ENCODE measurements at places on chromosomes 11 and 22.

DNA sequence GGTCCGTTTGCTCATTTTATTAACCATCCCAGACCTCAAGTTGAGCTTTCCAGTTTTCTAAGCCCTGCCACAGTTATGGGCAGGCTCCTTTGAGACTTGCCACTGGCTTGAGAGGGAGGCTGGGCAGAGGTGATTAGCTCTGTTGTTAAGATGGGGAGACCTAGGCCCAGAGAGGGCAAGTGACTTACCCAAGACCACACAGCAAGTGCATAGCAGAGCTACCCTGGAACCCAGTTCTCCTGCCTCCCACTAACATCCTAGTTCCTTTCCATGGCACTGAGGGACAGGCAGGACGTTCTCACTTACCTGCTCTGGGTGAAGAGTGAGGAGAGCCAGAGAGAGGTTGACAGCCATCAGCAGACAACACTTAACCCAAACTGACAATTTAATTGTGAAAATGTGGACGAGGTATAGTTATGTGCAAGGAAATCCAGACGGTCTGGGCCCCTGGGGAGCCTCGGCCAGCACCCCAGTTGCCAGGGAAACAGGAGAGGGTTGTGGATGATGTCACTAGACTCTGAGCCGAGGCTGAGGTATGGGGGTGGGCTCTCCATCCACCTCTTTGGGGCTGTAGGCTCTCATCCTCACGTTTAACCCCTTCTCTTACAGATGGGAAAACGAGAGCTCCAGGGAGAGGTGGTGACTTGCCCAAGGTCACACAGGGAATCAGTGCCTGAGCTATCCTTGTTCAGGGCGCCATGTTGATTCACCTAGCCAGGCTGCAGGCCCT, 12.3 kb upstream of the WNT11 start:
- no peak for DNase-seq

- peak; percentile 69 for DNase-seq
These were observed 135.1 kb downstream of the BCR start for GRCh38 chr22:23315341-23315917.

DNA sequence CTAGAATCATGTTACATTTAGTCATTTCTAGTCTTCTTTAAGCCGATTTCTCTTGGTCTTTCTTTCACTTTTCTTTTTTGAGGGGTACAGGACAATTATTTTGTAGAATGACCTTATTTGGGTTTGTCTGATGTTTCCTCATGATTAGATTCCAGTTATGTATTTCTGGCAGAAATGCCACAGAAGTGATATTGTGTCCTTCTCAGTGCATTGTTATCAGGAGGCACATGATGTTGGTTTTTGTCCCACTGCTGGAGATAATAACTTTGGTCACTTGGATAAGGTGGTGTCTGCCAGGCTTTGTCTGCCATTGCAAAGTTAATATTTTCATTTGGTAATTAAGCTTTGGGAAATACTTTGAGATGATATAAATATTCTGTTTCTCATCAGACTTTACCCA, 100.3 kb downstream of the RRM1 start:
- DNase-seq: no peak

DNA sequence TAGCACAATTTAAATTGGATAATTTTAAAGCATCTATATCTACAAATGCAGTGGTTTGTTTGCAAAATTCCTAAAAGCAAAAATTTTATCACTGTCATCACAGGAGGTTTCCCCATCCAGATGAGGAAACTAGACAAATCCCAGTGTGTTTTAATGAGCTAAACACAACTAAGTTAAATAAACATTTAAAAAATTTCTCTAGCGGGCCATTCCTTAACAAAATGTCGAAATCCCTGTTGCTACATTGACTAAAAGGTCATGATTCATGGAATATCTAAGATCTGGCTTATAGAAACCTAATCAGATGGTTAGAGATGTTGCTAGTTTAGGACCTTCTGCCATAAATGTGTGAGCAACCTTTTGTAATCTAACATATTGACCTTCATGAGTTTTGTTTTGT, 107.3 kb upstream of the BDNF start:
- no peak for DNase-seq

- DNase-seq: no peak
These were observed 720.9 kb downstream of the BRD1 start for GRCh38 chr22:49106842-49107152.

DNA sequence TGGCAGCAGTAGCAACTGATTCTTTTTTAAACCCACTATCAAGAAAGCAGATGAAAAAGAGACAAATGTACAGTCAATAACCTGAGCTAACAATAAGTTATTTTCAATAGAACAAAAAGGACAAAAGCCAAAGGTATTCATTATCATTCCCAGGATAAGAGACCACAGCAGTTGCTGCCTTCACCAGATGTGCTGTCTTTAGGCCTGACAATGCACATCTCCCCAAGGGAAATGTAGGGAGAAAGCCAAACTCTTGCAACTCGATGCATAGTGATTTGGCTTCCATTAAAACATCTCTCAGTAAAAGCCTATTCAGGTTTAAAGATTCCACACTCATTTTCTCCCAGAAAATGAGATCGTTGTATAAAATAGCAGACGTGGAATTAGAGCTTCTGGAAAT, 210.7 kb downstream of the METTL15 start:
- no peak for DNase-seq

DNA sequence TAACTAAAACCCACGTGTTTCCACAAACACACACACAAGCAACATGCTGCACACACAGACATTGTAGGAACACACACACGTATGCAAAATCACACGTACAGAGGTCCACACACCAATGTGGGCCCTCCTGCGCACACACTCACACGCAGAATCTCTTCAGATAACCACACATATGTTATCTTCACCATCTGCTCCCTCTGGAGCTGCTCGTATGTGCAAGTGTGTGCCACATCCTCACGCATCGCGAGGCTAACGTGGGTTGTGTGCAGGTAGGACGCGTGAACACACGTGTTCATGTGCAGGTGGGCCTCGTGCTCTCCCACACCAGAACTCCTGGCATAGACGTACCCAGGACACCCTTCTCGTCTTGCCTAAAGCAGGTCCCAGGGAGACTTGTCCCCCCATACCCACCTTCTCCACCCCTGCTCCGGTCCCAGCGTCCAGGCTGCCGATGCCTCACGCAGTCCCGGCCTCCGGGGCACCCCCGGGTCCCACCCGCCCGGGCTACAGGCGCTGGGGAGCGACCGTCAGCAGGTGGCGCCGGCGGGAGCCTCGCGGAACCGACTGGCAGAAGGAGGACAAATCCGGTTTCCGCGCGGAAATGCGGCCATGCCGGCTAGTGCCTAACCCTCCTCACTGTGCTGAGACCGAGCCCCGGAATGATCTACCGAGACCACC, 10.3 kb upstream of the IGSF9B start:
- peak; percentile 75 for DNase-seq

- DNase-seq: no peak
These were observed 305.9 kb upstream of the MTNR1B start for GRCh38 chr11:92663539-92663938.

GRCh38 chr11:24064309-24064903, 432.4 kb upstream of the LUZP2 start:
- no peak for DNase-seq

- no peak for DNase-seq
These were observed 336.8 kb downstream of the KCNA4 start for GRCh38 chr11:29679996-29680395.

- DNase-seq: no peak
These were observed 99.3 kb upstream of the RRM1 start for GRCh38 chr11:3995307-3995706.

DNA sequence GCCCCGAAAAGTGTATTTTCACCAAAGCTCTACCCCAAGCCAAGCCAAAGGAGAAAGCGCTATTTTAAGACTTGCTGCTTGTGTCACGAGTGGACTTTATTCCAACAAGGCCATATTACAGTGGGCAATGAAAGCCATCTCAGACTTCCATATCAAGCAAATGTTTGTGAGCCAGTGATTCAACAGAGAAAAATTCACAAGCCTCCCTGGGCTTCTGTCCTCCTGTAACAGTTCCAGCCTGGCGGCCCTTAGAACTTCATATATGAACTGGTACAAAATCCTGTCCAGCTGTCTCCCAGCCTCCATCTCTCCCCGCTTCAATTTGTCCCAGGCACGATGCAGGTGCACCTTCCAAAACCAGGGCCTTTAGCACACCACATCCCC, 11.2 kb downstream of the LARGE1 start:
- no peak for DNase-seq

GRCh38 chr11:45150943-45151342, 4.5 kb downstream of the PRDM11 start:
- no peak for DNase-seq

GRCh38 chr11:78032090-78032489, 9.0 kb upstream of the KCTD14 start:
- DNase-seq: no peak
